ENCODE measurements at places on chromosomes 3 and 15.

DNA sequence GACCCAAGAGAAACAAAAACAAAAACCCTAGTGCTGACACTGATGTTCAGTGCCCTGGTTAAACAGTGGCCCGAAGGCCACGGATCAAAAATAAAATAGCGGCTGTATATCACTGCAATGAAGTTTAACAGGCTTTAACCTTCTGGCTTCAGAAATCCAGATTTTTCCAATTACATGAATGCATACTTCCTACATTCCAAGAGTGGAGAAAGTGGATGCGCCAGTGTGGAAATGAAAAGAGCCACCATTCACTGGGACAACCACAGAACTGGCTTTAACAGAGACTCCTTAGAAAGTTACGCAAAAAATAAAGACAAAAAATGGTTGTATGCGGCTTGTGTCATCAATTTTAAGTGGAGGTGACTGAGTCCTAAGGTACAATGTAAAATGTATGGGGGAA is 522.2 kb downstream of the FHIT start:
- no peak for DNase-seq

DNA sequence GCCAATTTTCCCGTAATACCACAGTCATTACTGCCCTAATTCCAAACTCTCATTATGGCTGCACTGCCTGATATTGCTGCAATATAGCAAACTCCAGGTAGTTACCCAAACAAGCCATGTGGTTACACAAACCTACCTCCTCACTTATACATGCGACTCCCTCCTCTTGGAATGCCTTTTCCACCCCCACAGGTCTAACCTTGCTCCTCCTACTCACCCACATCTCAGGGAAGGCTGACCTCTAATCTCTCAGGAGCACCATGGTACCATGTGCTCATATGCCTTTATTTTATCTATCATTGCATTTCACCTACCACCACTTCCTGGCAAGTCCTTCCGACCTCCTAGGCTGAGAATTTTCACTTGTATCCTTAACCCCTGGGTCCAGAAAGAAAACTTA is 2.9 kb downstream of the RBPMS2 start:
- DNase-seq: no peak

DNA sequence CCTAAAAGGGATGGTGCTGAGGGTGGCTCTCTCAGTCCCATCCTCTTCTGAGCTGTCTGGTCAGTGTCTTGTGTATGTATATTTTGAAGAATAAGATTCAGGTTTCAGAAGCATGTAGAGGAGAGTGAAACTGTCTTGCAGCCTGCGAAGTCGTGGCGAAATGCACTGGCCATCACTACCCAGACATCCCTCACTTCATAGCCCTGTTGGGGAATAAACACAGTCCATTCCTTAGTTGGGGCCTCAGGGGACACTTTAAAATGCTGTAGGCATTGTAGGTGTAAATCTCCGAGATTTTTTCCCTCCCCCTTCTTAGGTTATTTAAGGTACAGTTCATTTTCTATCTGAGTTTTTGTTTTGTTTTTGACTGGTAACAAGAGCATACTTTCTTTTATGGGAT is 93.8 kb downstream of the DNASE1L3 start:
- DNase-seq: no peak

- no peak for DNase-seq
Measured at GRCh38 chr3:179376474-179376873, 29.0 kb downstream of the MFN1 start.

- DNase-seq: no peak
Measured at GRCh38 chr3:152860736-152861135, 25.8 kb downstream of the P2RY1 start.

DNA sequence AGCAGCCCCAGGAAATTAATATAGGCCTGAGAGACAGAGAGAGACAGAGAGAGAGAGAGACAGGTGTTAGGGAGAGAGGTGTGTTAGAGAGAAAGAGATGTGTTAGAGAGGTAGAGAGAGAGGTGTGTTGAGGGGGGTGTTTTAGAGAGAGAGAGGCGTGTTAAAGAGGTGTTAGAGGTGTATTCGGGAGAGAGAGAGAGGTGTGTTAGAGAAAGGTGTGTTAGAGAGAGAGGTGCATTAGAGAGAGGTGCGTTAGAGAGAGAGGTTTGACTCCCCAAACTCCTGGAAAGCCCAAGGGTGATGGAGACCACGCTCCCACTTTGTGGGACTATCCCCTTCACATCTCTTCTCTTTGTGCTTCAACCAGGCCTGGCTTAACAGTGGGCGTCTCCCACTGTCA is 95.5 kb downstream of the CACNA2D3 start:
- no peak for DNase-seq

GRCh38 chr3:46674031-46674845 is 19.2 kb downstream of the ALS2CL start:
- DNase-seq: no peak

DNA sequence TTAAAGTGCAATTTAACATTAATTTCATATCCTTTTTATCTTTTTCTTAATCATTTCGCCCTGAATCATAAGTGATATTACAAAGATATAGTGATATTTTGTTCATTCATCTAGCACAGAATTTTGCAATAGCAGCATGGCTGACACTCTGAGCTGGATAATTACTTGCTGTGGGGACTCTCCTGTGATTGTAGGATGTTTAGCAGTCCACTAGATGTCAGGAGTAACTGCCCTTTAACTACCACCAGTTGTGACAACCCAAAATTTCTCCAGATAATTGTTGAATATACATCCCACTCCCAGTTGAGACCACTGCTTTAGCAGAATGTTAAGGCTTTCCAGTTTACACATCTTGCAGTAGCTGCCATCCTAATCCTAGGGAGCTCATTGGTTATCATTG is 196.8 kb upstream of the MBNL1 start:
- no peak for DNase-seq

- DNase-seq: no peak
Measured at GRCh38 chr3:31067004-31067403, 172.5 kb upstream of the GADL1 start.

DNA sequence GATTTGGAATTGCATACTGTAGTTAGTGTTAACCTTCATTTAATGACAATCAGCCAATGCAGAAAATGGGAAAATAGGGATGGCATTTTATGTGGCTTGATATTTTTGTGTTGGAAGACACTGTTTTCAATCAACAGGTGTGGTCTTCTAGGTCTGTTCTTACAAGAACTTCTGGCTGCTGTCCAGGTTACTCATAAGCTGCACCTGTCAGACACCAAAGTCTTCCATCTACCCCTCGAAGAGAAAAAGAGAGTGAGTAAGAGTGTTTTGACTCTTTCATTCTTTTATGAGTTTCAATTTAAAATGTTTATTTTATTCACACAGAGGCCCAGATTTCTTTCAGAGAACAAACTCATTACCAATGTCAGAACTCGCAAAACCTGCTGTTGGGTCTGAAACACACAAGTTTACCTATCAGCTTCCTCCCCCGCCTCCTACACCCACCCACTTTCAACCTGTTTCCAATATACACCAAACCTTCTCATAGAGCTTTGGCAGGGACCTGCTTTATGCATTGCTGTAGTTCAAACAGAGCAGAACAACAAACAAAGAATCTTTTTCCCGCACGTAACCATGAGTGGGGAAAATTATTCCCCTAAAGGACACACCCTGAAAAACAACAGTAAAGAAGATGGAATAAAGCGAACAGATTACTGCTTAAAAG is 767.7 kb upstream of the ALCAM start:
- DNase-seq: no peak

GRCh38 chr3:172137287-172138192 is 98.2 kb downstream of the FNDC3B start:
- no peak for DNase-seq

DNA sequence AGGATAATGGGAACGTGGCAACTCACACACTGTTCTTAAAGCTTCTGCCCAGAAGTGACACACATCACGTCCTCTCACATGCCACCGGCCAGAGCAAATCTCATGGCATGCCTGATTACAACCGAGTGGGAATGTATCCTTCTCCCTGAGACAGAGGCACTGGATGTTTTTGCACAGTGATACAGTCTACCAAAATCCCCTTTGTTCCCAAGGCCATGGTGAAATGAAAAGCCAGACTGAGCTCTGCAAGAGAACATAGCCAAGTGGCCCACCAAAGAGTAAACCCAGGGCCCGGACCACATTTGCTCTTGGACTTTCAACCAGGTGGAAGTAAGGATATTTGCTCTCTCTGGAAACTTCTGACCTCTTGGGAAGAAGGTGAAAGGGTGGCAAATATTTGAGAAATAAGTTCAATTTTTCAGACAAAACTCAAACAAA is 186.2 kb upstream of the STT3B start:
- no peak for DNase-seq

DNA sequence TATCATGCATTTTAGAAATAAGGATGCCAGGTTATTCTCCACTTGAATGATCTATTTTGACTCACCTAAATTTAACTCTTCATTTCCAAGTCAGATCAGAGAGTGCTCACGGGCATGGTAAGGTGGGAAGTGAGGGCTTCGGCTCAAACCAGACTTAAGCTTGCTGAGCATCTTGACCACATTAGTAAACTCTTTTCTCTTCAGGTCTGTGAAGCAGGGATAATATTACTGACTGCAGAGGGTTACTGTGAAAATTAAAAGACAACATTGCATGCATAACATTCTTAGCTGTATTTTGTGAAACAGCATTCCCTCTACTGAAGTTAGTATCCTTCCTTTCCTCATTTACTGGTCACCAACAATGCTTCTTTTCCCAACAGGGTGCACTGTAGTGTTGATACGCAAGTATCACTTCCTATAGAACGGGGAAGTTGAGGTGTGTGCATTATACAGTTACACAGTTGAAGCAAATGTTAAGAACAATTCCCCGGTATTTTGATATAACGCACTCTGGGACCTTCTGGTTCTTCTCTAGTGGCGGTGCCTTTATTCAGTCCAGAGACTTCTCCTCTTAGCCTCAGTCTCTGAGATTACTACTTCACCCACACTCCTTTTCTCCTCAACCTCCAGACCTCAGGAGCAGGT is 74.1 kb upstream of the MNS1 start:
- DNase-seq: no peak

DNA sequence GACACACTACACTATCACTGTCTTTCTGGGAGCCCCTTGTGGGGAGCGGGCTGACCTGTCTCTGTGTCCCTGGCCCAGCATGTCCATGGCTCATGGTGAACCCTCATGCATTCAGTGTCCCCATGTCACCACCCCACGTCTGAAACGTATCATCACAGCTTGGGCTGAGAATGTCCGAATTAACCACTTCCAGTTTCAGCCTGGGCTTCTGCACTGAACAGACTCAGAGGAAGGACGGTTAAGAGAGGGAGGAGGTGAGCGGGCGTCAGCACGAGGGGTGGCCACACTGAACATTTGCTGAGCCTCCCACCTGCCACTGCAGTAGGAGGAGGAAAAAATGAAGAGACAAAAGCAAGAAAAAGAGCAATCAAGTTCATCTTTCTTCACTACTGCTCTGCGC is 30.5 kb downstream of the ATP2B2 start:
- no peak for DNase-seq

- DNase-seq: no peak
Measured at GRCh38 chr3:151156618-151157216, 46.3 kb downstream of the GPR171 start.

- DNase-seq: no peak
Measured at GRCh38 chr3:151423091-151423490, 37.8 kb downstream of the IGSF10 start.

DNA sequence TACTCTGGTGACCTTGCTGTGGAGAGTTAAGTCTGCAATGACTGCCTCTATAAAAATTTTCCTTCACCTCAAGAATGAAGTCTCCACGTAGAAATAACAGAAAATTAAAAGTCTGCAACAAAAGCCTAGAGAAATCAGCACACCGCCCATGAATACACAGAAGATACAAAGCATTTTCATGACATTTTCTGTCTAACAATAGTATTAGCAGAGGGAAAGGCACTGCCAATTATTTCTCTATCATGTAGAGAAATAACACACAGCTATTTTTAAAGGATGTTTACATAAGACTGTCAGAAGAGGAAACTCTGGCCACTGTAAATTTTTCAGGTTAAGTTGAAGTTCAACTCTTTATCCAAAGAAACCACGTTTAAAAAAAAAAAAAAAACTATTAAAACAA is 80.8 kb downstream of the GSK3B start:
- no peak for DNase-seq

GRCh38 chr15:44186705-44187104 is 8.4 kb downstream of the FRMD5 start:
- no peak for DNase-seq

- no peak for DNase-seq
Measured at GRCh38 chr3:124552224-124552623, 178.0 kb upstream of the UMPS start.

DNA sequence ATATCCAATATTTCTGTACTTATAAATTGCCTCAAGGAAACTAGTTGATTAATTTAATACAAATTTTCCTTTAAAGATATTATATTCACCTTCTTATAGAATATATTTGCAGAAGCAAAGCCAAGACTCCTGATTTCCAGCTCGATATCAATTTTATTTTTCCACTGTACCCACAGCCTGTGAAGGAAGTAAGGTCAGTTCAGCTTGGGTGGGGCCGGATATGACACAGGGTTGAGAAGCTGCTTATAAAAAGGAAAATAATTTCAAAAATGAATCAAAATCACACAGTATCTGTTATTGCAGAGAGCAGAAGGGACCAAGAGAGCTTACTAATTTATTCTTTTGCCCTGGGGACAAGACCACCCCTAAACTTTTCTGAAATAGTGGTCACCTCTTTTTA is 491.4 kb downstream of the TUSC7 start:
- no peak for DNase-seq

DNA sequence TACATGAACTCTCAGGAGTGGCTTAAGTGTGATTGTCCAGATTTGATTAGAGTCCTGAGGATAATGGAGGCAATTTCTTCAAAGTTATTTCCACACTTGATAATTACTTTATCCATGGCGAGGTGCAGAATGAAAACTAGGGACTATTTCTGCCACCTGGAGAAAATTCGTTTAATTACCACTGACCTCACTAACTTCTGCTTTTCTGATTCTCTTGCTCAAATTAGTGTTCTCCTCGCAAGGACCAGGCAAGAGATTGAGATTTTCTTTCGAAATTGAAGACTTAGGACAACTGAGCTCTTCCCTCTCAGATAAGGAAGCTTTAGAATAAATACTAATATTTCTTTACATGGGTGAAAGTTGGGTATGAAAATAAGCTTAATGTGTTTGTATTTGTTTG is 135.2 kb downstream of the RYR3 start:
- no peak for DNase-seq

- no peak for DNase-seq
Measured at GRCh38 chr15:91258415-91258759, 158.3 kb downstream of the SV2B start.

DNA sequence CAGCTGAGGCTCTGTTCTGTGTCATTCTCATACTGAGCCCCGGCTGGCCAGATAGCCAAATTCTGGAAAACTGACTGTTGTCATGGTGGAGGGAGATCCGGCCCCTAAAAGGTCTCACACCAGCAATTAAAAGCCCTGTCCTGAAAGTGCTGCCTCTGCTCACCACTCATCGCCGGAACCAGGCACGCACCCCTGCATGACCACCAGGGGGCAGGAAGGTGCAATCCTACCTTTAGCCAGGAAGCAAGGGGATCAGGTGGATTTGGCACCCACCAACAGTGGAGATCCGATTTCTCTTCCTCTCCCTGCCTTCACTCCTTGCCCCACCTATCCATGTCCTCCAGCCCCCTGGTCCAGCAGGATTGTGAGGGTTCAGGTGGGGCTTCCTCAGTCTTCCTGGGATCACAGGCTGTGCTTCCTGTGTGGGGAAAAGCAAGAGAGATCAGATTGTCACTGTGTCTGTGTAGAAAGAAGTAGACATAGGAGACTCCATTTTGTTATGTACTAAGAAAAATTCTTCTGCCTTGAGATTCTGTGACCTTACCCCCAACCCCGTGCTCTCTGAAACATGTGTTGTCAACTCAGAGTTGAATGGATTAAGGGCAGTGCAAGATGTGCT is 16.1 kb upstream of the CACNA2D2 start:
- peak; percentile 44 for DNase-seq

- DNase-seq: no peak
Measured at GRCh38 chr15:59371458-59372351, 966 bp downstream of the MYO1E start.
